ENCODE measurements at places on chromosomes 16 and 17.

DNA sequence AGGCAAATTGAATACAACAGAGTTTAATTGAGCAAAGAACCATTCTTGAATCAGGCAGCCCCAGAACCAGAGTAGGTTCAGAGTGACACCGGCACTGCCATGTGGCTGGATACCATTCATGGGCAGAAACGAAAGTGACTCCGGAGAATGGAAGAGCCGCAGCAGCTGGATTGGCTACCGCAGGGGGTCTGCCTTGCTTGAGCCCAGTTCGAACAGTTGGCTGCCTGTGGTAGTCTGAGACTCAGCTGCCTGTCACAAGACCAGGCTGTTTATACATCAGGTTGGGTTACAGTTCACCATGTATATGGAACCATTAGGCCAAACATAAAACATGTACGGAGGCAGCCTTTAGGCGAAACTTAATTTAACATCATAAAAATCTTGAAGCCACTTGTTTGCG lies 205.2 kb upstream of the CHMP6 start:
- no peak for DNase-seq

GRCh38 chr16:71914802-71915201 lies 19.5 kb downstream of the IST1 start:
- DNase-seq: no peak

- no peak for DNase-seq
Observed at GRCh38 chr17:63024716-63025115, 58.7 kb downstream of the TANC2 start.

GRCh38 chr16:28212532-28212873 lies 738 bp upstream of the XPO6 start:
- DNase-seq: no peak

DNA sequence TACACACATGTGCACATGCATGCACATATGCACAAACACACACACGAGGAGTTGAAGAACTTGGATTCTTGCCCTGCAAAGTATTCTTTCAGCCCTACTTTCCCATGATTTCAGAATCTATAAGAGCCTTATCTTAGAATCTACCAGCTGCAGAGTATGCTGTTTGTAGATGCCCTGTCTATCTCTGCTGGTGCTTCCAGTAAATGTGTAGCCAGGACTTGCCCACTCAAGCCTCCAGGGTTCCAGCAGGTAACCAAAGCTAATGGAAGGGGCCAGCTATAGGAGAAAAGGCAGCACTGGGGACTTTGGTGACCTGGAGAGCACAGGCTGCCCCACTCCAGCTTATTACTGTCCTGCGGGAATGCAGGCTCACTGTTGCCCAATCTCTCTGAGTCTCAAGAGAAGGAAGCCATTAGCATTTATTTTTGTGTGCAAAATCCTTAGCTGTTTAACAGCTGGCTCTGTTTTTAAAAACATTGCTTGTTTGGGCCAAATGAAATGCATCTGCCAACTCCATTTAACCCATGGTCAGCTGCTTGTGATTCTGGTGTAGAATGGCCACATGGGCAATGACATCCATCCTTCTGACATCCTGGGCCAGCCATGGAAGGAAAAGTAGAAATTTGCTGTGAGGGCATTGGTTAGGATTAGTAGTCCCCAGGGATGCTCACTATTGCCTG lies 28.6 kb upstream of the XYLT1 start:
- no peak for DNase-seq

DNA sequence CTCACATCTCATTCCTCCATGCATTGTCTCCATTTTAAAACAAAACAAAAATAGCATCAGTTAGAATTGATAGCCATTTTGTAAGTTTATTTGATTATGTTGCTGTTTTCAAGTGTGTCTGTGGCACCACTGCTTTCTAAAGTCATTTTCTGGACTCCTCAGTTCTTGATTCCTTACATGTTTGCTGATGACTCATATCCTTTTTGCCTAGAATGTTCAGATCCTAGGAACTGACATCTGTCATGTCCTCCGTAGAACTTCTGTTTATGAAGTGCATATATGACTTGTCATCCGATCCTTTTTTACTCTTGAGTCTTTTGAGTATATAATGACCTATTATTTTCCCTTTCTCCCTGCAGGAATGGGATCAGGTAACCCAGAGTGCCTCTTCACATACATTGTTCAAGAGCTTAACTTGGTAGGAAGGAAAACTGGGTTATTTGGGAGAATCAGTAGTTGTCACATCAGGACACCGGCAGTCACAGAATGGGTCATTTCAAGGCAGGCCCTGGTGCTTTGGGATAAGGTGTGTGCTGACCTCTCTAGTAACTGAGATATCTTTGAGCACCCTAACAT lies 69.2 kb downstream of the MAP2K4 start:
- no peak for DNase-seq

GRCh38 chr17:73747221-73748002 lies 103.2 kb upstream of the SDK2 start:
- DNase-seq: no peak

Measured in neural crest cell (in vitro differentiated cells).